ENCODE measurements at places on chromosomes 6 and 20.

GRCh38 chr20:8601542-8601912 is 467.4 kb upstream of the PLCB4 start:
- DNase-seq = no peak

DNA sequence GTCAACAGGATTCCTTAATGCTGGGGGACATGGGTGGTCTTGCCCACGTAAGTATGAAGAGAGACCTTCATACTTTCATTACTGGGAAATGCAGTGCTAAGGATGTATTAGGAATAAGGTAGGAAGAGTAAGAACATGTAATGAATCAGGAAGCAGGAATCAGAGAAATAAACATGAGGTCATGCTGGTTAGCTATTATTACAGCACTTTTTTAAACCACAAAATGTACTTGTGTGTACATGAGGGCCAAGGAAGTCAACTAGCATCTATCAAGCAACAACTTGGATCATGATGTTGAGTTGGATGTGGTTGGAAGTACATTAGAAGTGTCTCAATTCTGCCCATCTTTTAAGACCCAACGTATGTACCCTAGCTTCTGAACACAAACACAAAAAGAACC is 63.5 kb upstream of the E2F3 start:
- DNase-seq = no peak

- DNase-seq = no peak
Measured at GRCh38 chr20:61253640-61254511, 1.8 kb downstream of the CDH4 start.

GRCh38 chr20:45732199-45732598 is 10.1 kb downstream of the SPINT4 start:
- DNase-seq = no peak

- DNase-seq = no peak
Measured at GRCh38 chr6:146422789-146423375, 120.8 kb upstream of the RAB32 start.

GRCh38 chr6:158868890-158869825 is 50.0 kb upstream of the EZR start:
- peak; percentile 95 for DNase-seq

DNA sequence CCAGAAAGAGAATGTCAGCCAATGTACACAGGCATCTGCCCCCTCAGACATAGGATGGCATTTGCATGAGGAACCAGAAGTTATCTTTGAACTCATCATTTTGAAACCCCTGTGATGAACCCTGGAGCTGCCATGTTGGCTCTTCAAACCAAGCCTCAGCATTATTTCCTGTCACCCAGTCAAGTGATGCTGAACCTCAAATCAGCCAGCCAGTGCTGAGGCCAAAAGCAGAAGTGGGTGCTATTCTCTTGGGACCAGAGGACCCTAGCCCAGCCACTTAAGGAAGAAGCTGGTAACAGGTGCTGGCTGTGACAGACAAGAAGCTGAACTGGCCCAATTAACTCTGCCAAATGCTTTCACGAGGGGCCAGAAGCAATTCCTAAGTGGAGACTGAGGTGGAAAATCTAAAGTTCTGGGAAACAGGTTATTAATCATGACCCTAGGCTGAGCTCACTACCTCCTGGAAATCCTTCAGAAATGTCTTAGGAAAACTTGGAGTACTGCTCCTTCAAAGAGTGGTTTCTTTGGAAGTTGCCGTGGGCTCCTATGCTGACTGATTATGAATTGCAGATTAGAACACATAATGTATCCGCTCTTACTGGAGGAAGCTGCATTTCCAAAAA is 4.0 kb downstream of the PKIG start:
- DNase-seq = no peak

GRCh38 chr20:25318471-25319240 is 70.8 kb downstream of the PYGB start:
- no peak for DNase-seq

- DNase-seq = no peak
Measured at GRCh38 chr20:1184638-1185315, at the start of gene TMEM74B. Gene TMEM74B, minus strand, starts transcription at chr20:1184981. Its CDS starts 1,180 bp downstream, at chr20:1183801.

DNA sequence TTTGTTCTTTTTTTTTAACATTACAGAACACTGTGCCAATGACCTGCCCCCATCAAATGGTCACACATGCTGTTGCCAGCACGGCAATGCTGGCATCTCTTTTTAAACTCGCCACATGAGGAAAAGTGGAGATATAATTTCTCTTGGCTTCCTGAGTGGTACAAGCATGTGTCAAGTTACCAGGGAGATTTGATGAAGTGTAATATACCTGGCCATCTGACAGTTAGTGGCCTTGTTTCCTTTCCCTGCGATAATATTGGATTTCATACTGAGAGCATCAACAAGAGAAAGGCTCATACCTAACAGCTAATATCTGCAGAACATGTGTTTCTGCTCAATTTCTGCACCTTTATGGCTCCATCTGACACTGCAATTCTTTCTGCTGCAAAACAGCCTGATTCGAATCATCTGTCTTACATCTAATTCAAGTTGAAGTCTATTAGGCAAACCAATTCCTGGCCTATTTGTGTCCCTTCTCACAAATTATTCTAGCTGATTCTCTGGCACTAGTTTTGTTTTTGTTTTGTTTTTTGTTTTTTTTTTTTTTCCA is 519.5 kb downstream of the PREX1 start:
- no peak for DNase-seq

GRCh38 chr6:2949121-2949520 is 22.2 kb downstream of the SERPINB6 start:
- no peak for DNase-seq

GRCh38 chr6:69416776-69417175 is 380.0 kb downstream of the LMBRD1 start:
- no peak for DNase-seq

- no peak for DNase-seq
Measured at GRCh38 chr6:14143305-14143704, 25.7 kb downstream of the CD83 start.

- DNase-seq = no peak
Measured at GRCh38 chr20:15619816-15620215, 953.4 kb downstream of the KIF16B start.

- DNase-seq = no peak
Measured at GRCh38 chr6:87905101-87905641, 142.5 kb upstream of the SPACA1 start.

DNA sequence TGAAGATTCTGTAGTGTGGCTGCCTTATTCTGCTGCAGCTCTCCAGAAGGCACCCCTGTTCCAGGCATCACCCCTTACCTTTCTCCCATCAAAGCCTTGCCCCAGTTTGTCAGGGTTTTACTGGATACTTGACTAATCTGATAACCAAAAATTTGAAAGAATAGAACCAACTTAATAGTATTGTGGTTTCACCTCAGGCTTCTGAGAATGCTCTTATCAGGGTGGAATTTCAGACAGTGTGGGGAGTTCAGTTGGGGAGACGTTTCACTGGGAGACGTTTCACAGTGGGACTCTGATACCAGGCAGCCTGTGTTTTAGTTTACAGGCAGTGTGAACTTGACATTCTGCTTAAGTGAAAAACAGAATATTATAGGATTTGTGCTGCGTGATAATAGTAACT is 50.5 kb downstream of the SCAND1 start:
- no peak for DNase-seq

DNA sequence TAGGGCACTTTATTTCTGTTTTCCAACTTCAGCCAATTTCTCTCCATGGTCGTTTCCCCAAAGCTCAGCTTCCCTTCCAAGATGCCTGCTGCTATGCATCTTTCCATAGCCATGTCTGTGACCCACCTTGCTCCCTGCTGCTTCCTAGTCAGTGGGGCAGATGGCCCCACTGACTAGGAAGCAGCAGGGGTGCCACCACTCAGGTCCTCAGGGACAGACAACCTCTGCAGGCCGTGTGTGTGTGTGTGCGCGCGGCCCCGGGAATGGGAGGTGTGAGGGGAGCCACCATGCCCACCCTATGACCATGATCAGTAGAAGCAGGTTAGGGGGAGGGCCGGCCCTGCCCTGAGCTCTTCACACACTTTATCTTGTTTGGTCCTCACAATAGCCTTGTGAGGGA is 2.7 kb upstream of the IP6K3 start:
- DNase-seq = no peak

GRCh38 chr6:169803271-169803811 is 51.9 kb downstream of the ERMARD start:
- DNase-seq = no peak

GRCh38 chr6:19311786-19312185 is 525.4 kb upstream of the ID4 start:
- no peak for DNase-seq

- DNase-seq = no peak
Measured at GRCh38 chr6:73043446-73043845, 181.8 kb downstream of the KHDC1L start.

DNA sequence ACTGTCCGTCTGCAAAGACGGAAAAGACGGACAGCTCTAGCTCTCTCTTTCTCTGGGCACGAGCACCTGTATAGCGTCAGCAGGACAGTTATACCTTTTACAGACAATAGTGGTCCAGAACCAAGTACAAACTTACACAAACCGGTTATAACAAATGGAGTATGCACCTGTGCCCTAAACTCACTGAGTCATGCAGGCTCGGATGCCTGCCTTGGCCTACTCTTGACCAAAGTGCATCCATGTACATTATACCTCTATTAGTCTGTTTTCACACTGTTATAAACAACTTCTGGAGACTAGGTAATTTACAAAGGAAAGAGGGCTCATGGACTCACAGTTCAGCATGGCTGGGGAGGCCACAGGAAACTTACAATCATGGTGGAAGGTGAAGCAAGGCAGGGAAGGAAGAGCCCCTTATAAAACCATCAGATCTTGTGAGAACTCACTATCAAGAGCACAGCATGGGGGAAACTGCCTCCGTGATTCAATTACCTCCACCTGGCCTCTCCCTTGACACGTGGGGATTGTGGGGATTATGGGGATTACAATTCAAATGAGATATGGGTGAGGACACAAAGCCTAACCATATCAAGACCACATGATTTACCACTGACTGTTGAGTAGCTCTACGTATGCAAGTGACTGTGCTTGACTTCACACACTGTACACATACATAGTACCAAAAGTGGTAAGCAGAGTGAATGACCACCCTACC is 23.1 kb downstream of the MAN1A1 start:
- no peak for DNase-seq

GRCh38 chr20:63702751-63703470 is 4.9 kb downstream of the ARFRP1 start:
- DNase-seq = no peak

Data from activated effector memory CD4-positive, alpha-beta T cell treated with Interleukin-2 at 50 U/mL for 16 hours (primary cell).